HT-29 (cell line): ENCODE measurements at places on chromosomes 5 and 9. TPM values are rescaled to one million over a fixed set of nuclear protein-coding genes. Genes with fewer than 3 reads are reported as not detected.

The PTTG1 gene
- 99.1 and 131 TPM in 2 replicates for total RNA-seq

The OR1J2 gene
- total RNA-seq, result not detected in 2 replicates

The SLC4A9 gene
- total RNA-seq, result 0.08 and 0.86 TPM in 2 replicates

The HSPB3 gene
- not detected in 2 replicates for total RNA-seq

The FOXD4L5 gene
- 0.05 TPM in 1 of 2 replicates, not detected in the other for total RNA-seq

The PCA3 gene
- total RNA-seq, result not detected in 2 replicates

The ANKRD31 gene
- 0.05 TPM in 1 of 2 replicates, not detected in the other for total RNA-seq

The THBS4 gene
- total RNA-seq, result 0.18 TPM in 1 of 2 replicates, not detected in the other

The CAVIN4 gene
- total RNA-seq, result 0.08 and 0.10 TPM in 2 replicates

The FIBCD1 gene
- total RNA-seq, result 0.03 and 1.5 TPM in 2 replicates

The ARHGEF28 gene
- total RNA-seq, result 20.1 and 36.5 TPM in 2 replicates

The CACNA1B gene
- not detected in 2 replicates for total RNA-seq

The C9orf50 gene
- not detected in 2 replicates for total RNA-seq

The CAPSL gene
- not detected in 2 replicates for total RNA-seq

The CKMT2 gene
- total RNA-seq, result 0.44 TPM in 1 of 2 replicates, not detected in the other

The PCDHGA12 gene
- total RNA-seq, result 0.13 and 0.37 TPM in 2 replicates

The LMX1B gene
- total RNA-seq, result not detected in 2 replicates

The FOXD4 gene
- total RNA-seq, result 0.31 and 0.73 TPM in 2 replicates

The TRIO gene
- total RNA-seq, result 96.9 and 104 TPM in 2 replicates

The SLC46A2 gene
- total RNA-seq, result not detected in 2 replicates

The SUSD1 gene
- total RNA-seq, result 11.2 and 15.0 TPM in 2 replicates

The MYOZ3 gene
- not detected in 2 replicates for total RNA-seq

The NIM1K gene
- not detected in 2 replicates for total RNA-seq

The RASEF gene
- 61.9 and 69.7 TPM in 2 replicates for total RNA-seq

The SH3PXD2B gene
- 1.3 and 1.9 TPM in 2 replicates for total RNA-seq

The PCDHA7 gene
- not detected in 2 replicates for total RNA-seq

The ANKRD18B gene
- total RNA-seq, result not detected in 2 replicates

The HIGD2A gene
- total RNA-seq, result 142 and 166 TPM in 2 replicates

The RFESD gene
- 0.03 TPM in 1 of 2 replicates, not detected in the other for total RNA-seq

The PDE8B gene
- total RNA-seq, result not detected in 2 replicates

The ATP10B gene
- 7.4 and 10.4 TPM in 2 replicates for total RNA-seq

The NRG2 gene
- total RNA-seq, result not detected in 2 replicates
